Kidney epithelial cell (primary cell): ENCODE measurements at places on chromosomes 3 and 15.
A peak's percentile ranks its signal among the peaks of the same experiment; 100 is the strongest.

DNA sequence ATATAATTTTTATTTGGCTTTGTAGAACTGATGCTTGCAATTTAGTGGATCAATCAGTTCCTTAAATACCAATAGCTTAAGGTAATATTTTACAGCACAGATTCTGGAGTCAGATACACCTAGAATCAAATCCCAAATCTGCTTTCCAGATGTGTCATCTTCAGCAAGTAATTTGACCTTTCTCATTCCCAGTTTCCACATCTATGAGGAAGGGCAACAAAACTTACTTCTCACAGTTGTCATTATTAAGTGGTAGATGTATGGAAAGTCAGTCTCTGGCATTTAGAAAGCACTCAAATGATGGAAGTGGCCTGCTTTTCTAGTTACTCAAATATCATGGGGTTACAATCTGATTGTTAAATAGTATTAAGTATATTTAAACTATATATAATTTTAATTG, 767.0 kb downstream of the CADM2 start:
- DNase-seq = no peak

DNA sequence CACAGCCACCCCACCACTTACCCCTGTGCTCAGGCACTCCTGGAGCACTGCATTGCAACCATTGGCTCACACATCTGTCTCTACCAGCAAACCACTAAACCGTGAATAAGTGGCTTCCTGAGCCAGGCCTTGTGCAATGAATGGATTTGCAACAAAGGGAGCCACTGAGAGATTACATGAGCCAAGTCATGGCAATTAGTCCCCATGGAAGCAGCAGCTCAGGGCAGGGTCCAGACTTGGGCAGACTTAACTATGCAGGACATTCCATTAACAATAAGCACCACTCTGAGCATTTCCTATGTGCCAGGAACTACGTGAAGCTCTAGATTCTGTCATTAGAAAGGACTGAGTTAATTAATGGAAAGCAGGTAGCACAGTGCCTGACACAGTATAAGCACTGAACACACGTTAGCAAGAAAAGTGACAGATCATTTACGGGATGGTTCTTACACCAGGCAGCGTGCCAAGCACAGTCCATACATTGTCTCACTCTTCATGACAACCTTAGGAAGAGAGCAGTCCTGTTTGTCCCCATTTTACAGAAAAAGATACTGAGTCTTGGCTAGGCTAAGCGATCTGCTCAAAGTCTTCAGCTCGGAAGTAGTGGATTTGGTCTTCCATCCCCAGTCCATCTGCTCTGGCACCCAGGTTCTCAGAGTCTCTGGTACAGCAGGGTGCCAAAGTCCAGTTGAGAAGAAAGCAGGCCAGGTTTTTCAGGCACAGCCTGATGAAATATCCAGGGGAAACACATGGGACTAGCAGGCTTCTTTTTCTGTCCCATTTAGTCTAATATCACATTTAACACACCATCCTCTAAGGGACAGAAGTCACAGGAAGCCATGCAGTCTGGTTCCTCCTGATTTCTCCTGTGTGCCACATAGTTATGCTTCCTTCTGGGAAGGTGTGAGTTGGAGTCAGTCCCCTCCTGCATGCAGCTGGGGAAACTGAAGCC, 44.1 kb downstream of the LIPC start:
- DNase-seq = peak; percentile 82

DNA sequence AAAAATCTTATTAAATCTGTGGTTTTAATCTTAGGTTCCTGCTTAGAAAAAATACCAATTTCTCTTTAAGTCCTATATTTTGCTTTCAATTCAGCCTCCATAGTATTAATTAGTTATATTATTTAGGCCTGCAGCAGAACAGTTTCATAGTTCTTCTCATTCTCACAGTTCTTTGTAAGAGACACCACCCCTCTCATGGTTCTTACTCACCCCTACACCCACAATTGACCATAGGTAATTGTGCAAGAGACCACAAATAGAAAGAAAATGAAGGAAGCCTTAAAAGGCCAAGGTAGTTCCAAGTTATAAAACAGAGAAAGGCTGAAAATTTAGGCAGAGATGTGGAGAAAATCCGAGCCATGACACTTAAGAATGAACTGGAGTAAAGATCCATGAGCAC, 415.3 kb downstream of the TIGIT start:
- DNase-seq = peak; percentile 58

- peak; percentile 4 for DNase-seq
Observed at GRCh38 chr3:60552581-60552980, 698.7 kb downstream of the FHIT start.

GRCh38 chr3:132549890-132550578, 47.0 kb upstream of the ACKR4 start:
- DNase-seq = no peak
